ENCODE measurements at places on chromosomes 4 and X.

DNA sequence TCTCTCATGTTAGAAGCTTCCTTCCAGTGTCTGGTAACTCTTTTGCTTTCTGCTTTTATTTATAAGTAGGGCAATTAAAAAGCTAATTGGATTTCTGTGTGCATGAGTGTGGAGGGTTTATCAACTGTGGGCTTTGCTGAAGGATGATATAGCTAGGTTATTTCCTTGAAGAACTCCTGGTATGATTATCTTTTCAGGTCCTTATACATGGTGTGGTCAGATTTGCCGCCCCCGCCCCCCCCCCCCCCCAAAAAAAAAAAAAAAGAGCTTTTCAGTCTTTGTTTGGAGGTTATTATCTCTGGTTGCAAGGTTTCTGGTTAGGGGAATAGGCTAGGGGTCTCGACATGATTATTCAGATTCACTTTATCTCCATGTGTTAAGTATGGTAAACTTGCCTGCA, 35.9 kb downstream of the MOB1B start:
- no peak for DNase-seq

DNA sequence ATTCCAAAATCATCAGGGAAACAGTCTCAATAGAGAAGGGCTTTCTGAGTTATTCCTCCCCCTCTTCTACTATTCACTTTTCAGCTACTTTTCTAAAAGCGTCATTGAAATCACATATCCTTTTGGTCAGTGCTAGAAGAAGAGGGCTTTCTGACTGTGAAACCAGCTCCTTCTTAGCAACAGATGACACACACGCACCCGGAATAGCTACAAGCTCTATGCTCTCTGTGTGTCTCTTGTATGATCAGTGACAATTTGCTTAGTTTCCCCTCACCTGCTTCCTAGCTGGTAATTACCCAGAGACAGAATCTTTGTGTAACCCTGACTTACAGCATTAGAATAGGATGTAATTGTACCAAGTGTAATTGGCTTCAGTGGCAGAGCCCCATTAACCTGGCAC, 268.1 kb upstream of the SLITRK2 start:
- no peak for DNase-seq

DNA sequence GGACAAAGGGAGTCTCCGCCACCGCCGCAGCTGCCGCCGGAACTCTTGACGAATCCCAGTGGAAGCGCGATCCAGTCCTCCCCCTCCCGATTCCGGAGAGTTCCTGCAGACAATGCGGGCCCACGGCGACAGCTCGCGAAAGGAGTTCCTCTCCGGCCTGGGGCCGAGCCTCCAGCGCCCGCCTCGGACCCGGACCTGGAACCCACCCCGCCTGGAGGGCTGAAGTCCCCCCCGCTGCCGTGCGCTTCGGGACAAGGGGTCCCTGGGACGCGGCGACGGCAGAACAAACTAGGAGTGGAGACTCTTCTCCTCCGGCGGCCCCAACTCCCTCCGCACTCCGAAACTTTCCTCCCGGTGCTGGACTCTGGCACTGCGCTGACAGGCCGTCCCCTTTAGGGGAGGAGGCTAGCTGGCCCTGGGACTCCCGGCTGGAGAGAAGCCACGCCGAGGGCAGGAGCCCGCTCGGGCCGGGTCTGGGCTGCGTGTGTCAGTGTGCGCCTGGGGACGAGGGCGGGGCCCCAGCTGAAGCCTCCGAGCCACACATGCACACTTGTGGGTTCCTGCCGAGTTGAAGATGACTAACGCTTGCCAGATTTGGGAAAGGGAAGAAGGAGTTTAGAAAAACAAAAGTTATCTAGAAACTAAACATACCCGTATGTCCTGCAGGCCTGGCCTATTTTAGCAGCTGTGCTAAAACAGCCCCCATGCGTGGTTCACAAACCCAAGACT, at the start of gene ANTXR2:
TSS of gene ANTXR2 (minus strand) at position 486 of the 729 bp plus-strand sequence. CDS start 669 bp downstream, outside the sequence.
- DNase-seq = no peak

DNA sequence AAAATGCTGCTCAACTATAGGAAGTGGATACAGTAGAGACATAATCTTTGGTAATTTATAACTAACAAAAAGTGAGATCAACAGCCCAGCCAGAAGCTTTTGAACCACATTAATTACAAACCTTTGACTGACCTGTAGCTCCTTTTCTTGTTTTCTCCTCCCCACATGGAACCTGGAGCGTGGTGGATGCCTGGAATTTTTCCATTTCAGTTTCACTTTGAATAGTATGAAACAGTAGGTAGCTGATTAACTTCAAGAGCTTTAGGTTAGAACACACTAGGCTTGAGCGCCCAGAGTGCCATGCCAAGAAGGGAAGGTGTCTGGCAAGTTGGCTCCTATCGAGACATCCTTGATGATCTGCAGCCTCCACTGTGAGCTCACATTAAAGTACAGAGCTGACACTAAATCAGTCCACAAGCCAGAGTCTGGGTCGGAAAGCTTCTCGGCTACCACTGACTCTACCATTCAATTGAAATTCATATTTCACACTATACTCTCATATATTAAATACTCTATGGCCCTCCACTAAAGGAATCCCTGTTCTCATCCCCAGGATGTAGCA, 143.4 kb downstream of the GLRA2 start:
- DNase-seq = no peak

DNA sequence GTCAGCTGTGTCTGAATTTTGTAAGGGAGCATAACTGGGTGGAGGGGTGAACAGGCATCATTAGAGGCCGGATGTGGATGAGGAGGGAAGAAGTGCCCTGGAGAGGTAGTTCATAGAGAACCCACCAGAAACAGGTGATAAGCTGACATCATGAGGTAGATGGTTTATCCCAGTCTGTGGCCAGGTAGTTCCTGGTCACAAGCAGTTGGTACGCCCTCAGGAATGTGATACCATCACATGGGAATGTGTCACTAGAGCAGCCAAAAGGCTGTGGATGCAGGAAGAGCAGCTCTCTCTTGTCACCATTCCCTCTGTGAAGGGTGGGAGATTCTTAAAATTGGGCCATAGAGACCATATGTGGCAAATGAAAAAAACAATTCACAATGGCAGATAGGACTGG, 21.9 kb downstream of the MSN start:
- DNase-seq = no peak

DNA sequence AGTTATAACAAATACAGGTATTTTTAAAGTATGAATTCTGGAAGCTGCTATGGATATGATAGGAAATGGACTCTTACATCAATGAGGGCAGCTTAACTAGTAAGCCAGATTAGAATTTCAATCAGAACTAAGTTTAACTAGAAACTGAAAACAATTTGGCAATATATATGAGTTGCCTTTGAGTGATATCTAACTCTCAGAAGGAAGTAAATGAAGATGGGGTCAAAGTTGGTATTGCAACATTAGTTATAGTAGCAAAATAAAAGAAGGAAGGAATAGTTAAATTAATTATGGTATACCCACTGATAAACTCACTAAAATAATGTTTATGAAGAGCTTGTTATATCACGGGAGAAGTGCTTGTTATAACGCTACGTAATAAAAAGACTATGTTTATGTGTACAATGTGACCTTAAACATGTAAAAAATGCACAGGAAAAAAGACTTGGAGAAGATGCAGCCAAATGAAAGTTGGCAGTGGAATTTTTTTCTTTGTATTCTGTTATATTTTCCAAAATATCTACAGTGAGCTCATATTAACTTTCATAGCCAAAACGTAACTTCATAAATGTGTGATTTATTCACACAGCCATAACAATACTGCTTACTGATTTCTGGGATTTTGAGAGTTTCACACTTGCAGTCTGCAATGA, 34.5 kb downstream of the PHKA2 start:
- DNase-seq = no peak

DNA sequence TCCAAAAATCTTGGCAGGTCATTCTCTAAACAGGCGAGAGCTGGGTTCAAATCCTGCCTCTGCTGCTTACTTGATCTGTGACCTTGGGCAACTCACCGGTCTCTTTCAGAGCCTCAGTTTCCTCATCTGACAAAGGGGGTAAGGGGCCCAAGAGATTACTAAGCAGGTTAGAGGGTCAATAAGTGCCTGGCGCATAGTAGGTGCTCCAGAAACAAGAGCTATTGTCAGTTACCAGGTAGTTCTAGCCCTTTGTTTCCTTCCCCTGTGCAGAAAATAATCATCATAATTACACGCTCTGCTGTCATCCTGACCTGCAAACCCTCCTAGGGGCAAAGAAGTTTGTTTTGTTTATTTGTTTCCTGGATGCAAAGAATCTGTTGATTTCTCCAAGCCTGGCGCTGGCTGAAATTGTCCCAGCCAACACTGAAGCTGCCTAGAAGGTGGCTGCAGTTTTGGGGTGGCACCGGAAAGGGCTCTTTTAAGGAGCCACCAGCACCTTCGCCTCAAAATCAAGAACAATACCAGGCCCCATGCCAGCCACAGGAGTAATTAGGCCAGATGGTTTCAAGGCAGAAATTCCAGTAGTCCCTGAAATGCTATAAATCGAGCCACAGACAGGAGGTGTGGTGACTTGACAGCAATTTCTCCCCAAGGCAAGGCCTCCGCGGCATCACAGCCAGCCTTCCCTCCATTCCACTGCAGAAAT, 10.2 kb upstream of the KIAA0232 start:
- no peak for DNase-seq

GRCh38 chrX:1389993-1390285, 2.0 kb downstream of the SLC25A6 start:
- no peak for DNase-seq

DNA sequence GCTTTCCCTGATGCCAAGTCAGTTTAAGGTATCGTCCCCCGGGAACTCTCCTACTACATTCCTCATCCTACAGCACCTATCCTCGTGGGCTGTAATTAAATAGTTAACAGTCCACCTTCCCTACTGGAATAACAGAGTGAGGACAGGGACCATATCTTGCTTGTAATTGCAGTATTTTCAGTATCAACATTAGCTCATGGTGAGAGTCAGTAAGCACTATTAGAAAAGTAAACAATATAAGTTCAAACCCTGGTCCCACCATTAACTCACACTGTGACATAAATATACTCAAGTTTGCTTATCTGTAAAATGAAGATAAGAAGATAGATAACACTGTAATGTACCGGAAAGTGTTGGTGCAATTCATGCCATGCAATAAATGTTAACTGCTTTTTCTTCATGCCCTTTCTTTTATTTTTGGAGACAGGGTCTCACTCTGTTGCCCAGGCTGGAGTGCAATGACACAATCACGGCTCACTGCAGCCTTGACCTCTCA, 61.3 kb downstream of the SH3RF1 start:
- DNase-seq = no peak

- no peak for DNase-seq
Observed at GRCh38 chr4:152565333-152565732, 29.4 kb upstream of the FBXW7 start.

- no peak for DNase-seq
Observed at GRCh38 chr4:58261526-58261925, 1151.3 kb upstream of the IGFBP7 start.

- no peak for DNase-seq
Observed at GRCh38 chr4:16265820-16266219, 39.5 kb upstream of the TAPT1 start.

DNA sequence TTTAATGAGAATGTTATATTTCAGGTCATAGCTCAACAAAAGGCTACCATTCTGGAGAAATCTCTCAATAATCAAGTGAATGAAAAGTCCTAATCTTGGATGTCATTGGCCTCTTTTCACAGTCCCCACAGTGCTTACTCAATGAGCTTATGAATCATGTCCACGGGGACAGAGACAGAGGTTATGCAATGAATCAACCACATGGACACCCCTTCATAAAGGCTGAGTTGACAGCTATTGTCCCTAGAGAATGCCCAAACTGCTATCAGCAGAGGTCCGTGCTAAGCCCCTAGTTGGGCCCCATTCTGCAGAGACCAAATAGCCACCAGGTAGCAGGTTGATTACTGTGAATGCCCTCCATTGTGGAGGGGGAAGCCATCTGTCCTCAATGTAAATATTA, 158.1 kb downstream of the LHFPL1 start:
- DNase-seq = no peak

DNA sequence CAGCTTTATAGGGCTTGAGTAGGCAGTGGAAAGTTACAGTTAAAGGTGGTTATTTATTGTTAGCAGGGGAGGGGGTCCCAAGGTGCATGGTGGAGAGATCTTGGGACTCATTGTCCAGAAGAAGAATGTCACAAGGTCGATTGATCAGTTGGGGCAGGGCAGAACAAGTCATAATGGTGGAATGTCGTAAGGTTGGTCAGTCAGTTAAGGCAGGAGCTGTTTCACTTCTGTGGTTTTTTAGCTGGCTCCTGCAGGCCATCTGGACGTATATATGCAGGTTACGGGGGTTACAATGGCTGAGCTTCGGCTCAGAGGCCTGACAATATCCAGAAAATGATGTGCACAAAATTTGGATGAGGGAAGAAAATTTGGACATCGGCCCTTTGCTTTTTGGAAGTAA, 7.1 kb downstream of the OFD1 start:
- no peak for DNase-seq

GRCh38 chr4:109944591-109944990, 31.9 kb downstream of the EGF start:
- DNase-seq = no peak

GRCh38 chr4:61831987-61832386, 631.9 kb downstream of the ADGRL3 start:
- DNase-seq = no peak

DNA sequence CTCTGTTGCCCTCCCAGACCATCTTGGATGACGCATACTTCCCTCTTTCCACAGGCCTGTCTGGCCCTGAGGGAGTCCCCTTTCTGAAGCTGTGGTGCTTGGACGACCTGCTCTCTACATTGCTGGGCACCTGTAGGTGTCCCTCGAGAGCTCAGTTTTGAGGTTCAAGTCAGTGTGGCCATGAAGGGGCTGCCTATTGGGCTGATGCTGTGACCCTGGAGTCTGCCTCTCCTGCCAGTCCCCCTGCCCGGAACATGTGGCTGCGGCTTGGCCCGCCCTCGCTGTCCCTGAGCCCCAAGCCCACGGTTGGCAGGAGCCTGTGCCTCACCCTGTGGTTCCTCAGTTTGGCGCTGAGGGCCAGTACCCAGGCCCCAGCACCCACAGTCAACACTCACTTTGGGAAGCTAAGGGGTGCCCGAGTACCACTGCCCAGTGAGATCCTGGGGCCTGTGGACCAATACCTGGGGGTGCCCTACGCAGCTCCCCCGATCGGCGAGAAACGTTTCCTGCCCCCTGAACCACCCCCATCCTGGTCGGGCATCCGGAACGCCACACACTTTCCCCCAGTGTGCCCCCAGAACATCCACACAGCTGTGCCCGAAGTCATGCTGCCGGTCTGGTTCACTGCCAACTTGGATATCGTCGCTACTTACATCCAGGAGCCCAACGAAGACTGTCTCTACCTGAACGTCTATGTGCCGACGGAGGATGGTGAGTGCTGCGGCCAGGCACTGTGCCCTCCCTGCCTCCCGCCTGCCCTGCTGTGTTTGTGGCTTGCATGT, 3.0 kb downstream of the NLGN3 start:
- no peak for DNase-seq

GRCh38 chrX:16957751-16958150, 11.3 kb downstream of the REPS2 start:
- DNase-seq = no peak
